ENCODE measurements at places on chromosomes 13 and 19.

GRCh38 chr13:42747399-42747873, 33.9 kb upstream of the FAM216B start:
- no peak for DNase-seq

GRCh38 chr13:96020155-96020575, 33.0 kb downstream of the UGGT2 start:
- peak; percentile 41 for DNase-seq

- DNase-seq: no peak
These were observed at the start of gene KISS1R for GRCh38 chr19:917323-918151. KISS1R (plus strand) TSS chr19:917333; CDS start chr19:917503, 170 bp downstream.

DNA sequence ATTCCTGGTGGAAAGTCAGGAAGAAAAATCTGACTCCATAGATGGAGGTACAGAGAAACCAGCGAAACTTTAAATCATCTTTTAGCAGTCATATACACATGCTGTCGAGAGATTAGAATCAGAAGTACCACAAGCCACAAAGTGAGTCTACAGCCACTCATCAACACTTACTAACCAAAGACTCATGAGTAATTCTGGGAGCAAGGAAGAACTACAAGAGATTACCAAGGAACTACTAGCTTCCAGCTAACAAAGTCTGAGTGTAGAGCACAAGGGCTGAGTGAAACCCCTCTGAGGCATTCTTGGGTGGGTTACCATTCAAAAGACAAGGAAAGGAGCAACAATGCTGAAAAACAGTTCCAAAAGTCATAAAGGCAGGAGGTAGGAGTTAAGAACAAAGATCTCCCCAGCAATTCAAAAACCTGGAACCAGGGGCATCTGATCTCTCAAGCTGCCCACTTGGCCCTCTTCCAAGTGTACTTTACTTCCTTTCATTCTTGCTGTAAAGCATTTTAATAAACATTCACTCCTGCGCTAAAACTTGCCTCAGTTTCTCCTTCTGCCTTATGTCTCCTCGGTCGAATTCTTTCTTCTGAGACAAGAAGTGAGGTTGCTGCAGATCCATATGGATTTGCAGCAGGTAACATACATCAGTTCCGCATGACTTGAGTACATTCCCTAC, 13.0 kb downstream of the RBM26 start:
- DNase-seq: no peak

DNA sequence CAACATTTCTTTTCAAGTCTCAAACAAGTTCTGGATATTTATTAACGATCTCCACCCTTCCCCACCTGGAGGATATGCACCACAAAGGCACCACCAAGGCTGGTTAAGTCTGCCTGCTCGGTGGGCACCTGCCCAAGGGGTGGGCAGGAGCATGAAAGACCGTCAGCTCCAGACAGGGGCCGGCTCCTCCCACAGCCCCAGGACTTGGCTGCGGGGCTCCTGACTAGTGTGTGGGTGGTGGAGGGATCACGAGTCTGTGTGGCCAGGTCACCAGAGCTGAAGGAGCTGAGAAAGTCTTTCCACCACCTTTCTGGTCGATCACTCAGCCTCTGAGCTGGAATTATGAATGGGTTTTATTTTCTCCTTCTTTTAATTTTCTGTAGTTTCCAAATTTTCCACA, 7.8 kb downstream of the SLC7A1 start:
- DNase-seq: no peak

DNA sequence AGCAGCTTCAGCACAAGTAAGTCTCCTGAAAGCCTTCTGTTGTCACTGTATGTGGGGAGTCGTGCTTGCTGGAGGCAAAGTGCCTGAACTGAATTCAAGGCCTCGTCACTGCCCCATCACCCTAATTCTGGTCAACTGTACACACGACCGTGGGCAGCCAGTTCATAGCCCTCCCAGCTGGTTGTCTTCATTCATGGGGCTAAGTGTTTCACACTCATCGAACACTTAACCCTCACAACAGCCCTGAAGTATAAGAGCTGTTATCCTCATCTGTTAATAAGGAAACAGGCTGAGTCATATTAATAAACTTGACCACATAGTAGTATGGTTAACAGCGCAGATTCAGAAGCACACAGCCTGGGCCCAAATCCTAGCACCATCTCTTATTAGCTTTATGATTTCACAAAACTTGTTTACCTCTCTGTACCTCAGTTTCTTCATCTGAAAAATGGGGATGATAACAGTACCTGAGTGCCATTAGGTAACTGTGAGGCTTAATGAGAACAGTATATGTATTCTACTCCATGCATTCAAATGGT, 66.7 kb downstream of the CDADC1 start:
- DNase-seq: no peak

DNA sequence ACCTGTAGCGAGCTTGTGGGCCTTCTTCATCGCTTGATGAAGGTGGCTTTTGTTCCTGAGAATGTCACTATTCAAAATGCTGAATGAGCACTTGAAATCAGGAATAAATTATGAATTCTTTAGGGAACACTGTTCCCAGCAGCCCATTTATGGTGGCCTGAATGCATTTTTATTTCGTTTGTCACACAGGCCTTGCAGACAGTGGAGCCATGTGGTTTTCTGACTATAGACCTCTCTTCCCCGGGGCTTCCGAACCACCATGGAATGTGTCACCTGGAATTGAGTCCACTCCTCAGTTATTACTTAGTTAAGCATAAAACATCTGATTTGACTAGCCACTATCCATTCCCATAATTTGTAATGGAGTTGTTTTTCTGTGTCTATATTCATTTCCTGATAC, 396.9 kb downstream of the IRS2 start:
- no peak for DNase-seq

DNA sequence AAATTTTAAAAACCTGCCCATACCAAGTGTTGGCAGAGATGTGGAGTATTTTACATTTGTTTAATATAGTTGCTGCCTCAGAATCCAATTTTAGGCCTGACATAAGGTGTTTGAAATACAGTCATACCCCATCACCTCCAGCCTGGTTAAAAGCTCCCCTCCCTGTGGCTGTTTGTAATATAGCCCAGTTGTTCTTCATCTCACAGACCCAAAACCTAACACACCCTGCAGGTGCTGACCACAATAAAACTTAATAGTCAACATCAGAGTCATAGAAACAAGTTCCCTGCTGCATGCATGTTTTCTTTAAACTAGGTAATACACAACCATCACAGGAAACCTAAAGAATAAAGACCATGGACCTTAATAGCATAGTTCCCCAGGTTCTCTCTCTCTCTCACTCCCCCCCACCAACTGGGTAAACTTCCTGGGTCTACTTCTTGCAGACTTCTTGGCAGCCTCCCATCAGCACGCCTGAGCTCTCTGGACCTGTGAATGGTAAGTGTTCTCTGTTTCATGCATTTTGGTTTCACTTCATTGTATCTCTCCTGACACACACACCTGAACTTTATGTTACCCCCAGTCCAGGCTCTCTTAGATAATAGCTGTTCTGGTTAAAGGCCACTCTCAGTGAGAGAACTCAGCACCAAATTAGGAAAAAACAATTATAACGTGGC, 1369.9 kb downstream of the EFNB2 start:
- no peak for DNase-seq

GRCh38 chr19:19459073-19459472, 53.6 kb downstream of the GATAD2A start:
- no peak for DNase-seq

GRCh38 chr13:104869501-104869900, 1666.0 kb downstream of the EFNB2 start:
- no peak for DNase-seq

GRCh38 chr13:51637852-51638215, 53.6 kb downstream of the WDFY2 start:
- DNase-seq: no peak

DNA sequence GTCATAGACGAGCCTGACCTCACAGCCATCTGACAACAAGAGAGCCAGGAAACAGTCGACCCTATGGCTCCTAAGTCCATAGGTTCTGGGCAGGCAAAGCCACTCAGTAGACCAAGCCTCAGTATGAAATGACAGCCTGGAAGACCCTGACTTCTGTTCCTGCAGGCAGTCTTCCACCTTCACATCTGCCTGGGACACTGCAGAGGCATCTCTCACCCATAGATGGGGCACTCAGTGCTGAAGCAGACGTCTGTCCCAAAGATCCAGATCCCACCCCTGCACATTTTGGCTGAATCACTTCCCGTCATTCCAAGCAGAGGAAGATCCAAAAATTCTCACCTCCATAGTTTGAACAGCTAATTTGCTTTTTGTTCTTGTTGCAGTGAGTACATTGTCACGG, 139.3 kb upstream of the ZNF507 start:
- no peak for DNase-seq

GRCh38 chr19:2586196-2586595, 110.3 kb downstream of the GADD45B start:
- DNase-seq: no peak

DNA sequence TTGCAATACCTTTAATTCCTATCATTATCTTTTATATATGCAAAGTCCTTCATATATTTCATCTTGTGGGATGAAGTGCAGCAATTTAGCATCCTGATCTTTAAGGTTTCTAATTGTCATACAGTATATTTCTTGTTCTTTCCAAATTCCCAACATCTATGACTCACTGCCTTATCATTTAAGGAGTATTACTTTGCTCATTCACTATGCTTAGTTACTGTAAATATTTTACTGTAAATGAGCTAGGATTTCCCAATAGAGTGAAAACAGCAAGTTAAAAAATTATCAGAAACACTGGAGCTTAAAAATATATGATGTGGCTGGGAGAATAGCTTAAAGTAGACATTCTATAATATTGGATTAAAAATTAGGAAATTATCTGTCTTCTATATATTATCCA, 69.9 kb downstream of the SLITRK6 start:
- DNase-seq: no peak

- no peak for DNase-seq
These were observed 67.6 kb downstream of the TEX29 start for GRCh38 chr13:111387945-111388600.

GRCh38 chr13:76014406-76015318, 378.5 kb downstream of the LMO7 start:
- DNase-seq: no peak

GRCh38 chr13:79258489-79258888, 147.6 kb downstream of the RBM26 start:
- no peak for DNase-seq

DNA sequence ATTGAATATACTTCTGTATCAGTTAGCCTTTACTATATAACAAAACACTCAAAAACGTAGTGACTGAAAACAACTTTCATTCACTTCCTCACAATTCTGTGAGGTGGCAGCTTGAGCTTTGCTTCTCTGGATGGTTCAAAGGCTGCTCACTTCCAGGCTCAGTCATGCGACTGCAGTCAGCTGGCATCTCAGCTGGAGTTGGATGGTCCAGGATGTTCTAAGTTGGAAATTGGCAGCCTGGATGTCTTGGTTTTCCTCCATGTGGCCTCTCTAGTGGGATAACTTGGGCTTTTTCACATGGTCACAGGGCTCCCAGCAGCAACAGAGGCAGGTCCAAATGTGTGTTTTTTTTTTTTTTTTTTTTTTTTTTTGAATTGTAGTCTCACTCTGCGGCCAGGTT, 204.4 kb downstream of the LACC1 start:
- no peak for DNase-seq

DNA sequence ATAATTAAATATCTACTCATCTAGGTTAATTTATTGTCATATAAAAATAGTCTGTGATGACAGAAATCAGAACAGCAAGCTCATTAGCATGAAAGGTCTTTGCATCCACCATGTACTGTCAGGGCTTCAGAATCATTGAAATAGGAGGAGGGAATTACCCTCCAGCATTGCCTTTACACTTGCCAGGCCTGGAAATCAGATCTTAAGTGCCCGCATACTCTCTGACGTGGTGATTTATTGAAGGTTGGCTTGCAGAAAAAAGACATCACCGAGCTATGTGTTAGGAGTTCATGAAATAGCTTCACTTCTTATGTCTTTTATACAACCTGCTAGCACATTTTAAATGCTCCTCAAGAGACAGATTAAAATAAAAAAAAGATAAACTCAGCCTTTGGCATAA, 661.7 kb upstream of the SLITRK1 start:
- DNase-seq: no peak

GRCh38 chr19:17385878-17386611, 8.0 kb downstream of the CCDC194 start:
- DNase-seq: no peak

GRCh38 chr13:97403893-97404750, 29.8 kb upstream of the RAP2A start:
- DNase-seq: no peak

- DNase-seq: no peak
These were observed 432.6 kb downstream of the ZNF536 start for GRCh38 chr19:30804751-30805150.

GRCh38 chr13:59658738-59659330, 504.9 kb downstream of the DIAPH3 start:
- no peak for DNase-seq

DNA sequence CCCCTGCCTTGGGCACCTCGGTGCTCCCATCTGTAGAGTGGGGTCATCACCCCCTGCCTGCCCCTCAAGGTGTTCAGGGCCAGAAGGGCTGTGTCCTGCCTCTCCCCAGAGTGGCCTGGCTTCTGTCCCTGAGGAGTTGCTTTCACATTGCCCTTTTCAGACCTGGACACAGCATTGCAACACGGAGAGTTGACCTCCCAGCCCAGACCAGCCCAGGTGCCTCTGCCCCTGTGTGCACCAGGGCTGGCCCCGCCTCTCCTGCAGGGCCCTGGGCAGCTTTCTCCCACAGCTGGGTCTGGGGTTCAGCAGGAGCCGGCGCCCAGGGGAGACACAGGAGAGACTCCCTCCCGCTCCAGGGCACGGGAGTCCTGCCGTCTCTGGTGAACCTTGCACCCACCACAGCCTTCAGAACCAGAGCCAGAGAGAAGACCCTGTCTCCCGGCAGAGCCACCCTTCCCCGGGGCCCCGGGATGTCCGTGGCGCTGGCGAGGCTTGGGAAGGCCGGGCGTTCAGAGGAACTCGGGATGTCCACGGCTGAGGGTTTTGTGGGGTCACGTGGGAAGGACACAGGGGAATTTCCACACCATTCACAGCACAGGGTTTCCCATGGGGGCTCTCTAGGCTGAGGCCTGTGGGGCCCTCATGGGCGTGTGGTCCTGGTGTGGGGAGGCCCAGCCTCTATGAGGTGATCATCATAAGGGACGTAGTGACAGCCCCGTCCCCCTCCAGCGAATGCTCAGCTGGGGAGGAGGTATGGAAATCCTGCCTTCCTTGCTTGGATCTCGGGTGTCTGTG, 23.2 kb downstream of the C13orf46 start:
- no peak for DNase-seq

DNA sequence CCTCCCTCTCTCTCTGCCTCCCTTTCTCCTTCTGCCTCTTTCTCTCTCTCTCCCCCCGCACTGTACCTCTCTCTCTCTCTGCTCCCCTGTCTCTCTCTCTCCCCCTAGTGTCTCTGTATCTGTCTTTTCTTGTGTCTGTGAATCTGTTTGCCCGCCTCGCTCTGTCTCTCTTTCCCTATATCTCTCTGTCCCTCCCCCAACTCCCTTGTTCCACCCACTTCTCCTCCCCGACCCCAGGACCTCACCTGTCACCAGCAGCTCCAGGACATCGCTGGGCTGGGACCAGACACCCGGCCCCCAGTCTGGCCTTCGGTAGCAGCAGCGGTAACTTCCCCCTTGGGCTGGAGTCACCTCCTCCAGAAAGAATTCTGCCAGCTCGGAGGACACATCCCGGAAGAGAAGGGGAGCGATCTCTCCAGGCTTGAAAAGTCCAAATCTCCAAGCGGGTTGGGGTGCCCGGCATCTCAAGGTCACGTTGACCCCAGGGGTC, 3.9 kb downstream of the OSCAR start:
- no peak for DNase-seq

GRCh38 chr13:48009284-48009683, 8.2 kb upstream of the SUCLA2 start:
- DNase-seq: no peak

GRCh38 chr13:68993154-68993553, 1114.5 kb upstream of the ATXN8OS start:
- DNase-seq: no peak

Data from NCI-H1417 treated with DMSO at 0.1 percent for 48 hours (cell line).